ENCODE measurements at places on chromosomes 12 and 14. TPM values are rescaled to one million over a fixed set of nuclear protein-coding genes. Genes with fewer than 3 reads are reported as not detected.

MSI1 gene
- 0.33 TPM for total RNA-seq

TROAP gene
- total RNA-seq = not detected

LHX5 gene
- total RNA-seq = not detected

ST8SIA1 gene
- total RNA-seq = 5.2 TPM

FBRSL1 gene
- total RNA-seq = 9.2 TPM

HOXC9 gene
- total RNA-seq = not detected

TMTC1 gene
- 16.6 TPM for total RNA-seq

LRCOL1 gene
- total RNA-seq = 0.89 TPM

All from thyroid gland (tissue), 4 donors.